Stimulated activated CD8-positive, alpha-beta memory T cell treated with anti-CD3 and anti-CD28 coated beads, Interleukin-7, amount 100 ng/mL, for 1 hour (primary cell): ENCODE measurements at places on chromosomes 2 and 18.

DNA sequence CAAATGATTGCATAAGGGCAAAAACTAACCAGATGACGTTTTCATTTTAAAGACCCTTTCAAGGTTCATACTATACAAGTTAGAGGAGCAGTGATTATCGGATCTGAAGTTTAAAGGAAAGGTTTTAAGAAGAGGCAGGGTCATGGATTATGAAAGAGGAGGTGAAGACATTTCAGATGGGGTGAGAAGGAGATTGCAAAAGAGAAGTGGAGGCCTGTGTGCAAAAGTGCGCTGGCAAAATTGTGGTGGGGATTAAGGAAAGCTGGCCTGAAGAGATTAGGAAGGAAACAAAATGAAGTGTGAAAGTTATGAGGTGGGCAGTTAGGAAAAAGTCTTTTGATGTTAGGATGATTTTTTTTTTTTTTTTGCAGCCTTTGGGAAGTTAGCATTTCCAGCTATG is 935.7 kb upstream of the FAM98A start:
- no peak for DNase-seq

GRCh38 chr2:219306047-219306446 is 3.2 kb downstream of the PTPRN start:
- DNase-seq = no peak

GRCh38 chr2:58794103-58794502 is 553.0 kb upstream of the FANCL start:
- DNase-seq = no peak

DNA sequence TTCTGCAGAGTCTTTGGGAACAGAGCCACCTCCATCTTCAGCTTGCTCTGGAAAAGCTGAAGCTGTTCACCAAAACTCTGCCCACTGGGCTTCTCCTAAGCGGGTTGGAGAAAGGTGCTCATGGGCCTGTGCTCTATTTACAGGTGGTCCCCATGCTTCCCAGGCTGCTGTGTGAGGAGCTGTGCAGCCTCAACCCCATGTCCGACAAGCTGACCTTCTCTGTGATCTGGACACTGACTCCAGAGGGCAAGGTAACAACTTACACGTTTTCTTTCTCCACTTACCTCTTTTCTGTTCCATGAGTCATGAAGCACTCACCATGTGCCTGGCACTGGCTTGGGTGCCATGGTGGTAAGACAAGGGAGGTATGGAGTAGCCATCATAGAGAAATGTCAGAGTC is 129.5 kb upstream of the ALPP start:
- no peak for DNase-seq

GRCh38 chr2:188720811-188721605 is 253.2 kb upstream of the COL3A1 start:
- DNase-seq = no peak

GRCh38 chr2:152730591-152731333 is 12.3 kb downstream of the ARL6IP6 start:
- DNase-seq = peak; percentile 24

- DNase-seq = no peak
These were observed 18.7 kb upstream of the ACKR3 start for GRCh38 chr2:236550701-236551465.

DNA sequence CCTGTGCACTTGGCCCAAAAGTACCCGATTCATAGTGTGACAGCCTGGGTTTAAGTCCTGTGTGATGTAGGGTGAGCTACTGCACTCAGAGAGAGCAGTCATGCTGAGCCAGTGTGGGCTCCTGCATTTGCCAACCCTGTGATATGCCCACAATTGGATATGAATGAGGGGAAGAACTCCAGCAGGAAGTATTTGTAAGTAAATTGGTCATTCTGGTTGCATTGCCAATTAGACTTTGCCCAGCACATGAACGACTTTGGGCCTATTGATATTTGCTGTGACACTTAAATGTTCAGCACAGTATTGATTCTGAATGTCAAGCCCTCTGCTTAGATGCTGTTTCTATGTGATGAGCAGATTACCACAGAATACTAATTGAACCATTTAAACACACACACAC is 570.9 kb downstream of the PIK3C3 start:
- no peak for DNase-seq

DNA sequence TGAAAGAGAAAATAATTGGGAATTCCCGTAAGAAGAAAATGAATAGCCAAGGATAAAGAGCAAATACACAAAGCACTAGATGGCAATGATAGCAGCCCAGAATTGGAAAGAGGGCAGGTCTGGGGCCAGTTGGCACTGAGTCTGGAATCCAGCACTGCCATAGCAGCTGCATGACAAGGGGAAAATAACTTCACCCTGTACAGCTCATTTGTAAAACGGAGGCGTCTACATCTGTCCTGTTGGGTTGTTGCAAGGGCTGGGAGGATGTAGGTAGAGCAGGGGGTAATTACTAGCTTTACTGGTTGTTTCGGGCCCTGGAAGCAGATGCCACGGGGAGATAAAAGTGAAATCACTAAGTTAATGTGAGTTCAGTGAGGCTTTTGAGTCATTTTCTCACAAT is 110.0 kb upstream of the RASGRP3 start:
- DNase-seq = no peak

GRCh38 chr2:27320958-27321543 is 1.8 kb downstream of the MPV17 start:
- DNase-seq = no peak

- no peak for DNase-seq
These were observed 684 bp upstream of the ZCCHC2 start for GRCh38 chr18:62522178-62522503.

- DNase-seq = no peak
These were observed 50.5 kb downstream of the TMEM18 start for GRCh38 chr2:626491-627339.

- no peak for DNase-seq
These were observed 93.6 kb downstream of the ASAP2 start for GRCh38 chr2:9300214-9300613.

GRCh38 chr2:29055601-29056000 is 18.7 kb downstream of the PCARE start:
- no peak for DNase-seq

DNA sequence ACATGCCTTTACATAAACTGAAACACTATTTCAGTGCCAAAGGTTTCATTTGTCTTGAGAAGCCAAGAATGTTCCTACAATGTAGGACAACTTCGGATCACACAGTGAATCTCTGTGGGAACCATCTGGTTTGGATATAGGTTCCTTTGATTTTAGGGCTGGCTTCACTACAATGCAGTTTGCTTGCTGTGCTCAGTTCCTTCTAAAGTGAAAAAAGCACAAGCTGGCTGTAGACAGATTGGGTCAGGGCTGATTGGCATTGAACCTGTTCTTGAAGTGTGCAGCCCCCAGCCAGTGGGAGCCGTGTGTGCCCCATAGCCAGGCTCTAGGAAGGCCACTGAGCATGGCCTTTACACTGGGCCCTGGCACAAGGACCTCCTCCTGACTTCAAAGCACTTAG is 167.9 kb upstream of the HNRNPA3 start:
- DNase-seq = no peak

DNA sequence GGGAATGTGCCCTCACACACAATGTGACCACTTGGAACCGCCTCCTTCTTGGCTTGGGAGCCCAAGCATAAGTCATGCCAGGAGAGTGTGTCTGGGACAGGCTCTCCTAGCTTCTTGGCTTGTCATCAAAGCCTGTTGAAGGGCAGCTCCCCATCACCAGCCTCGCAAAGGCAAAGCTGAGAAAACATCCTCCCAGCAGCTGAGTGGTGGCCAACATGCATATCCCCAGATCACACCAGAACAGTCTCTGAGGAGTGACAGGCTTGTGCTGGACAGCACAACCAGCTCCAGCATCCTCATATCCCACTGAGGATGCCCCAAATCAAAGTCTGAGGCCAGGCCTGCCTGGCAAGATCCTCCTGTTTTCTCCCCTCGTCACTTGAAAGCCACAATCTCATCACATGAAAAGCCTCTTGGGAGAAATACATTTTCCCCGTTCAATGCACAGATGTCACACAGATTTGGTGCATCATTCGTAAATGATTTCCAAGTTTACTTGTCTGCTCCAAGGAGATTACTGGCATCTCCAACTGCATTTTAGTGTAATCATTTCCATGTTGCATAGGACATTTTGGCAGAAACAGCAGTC is 269.3 kb downstream of the TTC32 start:
- DNase-seq = no peak

- DNase-seq = no peak
These were observed 188.9 kb upstream of the FAM98A start for GRCh38 chr2:33788044-33788443.

DNA sequence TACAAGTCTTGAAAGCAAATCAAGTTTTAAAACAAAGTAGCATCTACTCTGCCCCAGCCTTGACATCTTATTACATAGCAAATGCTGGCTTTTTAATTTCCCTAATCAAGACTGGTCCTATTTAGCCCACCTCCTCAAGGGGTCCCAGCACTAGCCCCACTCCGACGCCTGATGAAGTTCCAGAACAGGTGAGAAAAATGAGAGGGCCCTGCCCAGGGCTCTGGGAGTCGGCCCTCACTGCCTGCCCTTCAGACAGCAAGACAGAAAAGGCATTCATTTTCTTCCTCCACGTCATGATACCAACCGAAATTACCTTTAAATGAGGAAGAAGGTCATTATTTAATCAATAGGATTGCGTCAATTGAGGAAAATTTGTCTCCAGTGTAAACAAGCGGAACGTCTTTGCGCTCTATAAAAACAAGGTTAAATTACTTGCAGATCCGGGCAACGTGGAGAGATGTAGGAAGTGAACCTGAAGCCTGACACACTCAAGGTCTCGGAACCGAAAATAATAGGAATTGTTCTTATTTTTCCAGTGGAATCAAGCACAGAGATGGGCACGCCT is 170.6 kb upstream of the PKDCC start:
- no peak for DNase-seq

- DNase-seq = no peak
These were observed at the start of gene ADAM23 for GRCh38 chr2:206442833-206443734. Gene ADAM23 (plus strand): TSS chr2:206443532. CDS start chr2:206443867, 335 bp downstream.

DNA sequence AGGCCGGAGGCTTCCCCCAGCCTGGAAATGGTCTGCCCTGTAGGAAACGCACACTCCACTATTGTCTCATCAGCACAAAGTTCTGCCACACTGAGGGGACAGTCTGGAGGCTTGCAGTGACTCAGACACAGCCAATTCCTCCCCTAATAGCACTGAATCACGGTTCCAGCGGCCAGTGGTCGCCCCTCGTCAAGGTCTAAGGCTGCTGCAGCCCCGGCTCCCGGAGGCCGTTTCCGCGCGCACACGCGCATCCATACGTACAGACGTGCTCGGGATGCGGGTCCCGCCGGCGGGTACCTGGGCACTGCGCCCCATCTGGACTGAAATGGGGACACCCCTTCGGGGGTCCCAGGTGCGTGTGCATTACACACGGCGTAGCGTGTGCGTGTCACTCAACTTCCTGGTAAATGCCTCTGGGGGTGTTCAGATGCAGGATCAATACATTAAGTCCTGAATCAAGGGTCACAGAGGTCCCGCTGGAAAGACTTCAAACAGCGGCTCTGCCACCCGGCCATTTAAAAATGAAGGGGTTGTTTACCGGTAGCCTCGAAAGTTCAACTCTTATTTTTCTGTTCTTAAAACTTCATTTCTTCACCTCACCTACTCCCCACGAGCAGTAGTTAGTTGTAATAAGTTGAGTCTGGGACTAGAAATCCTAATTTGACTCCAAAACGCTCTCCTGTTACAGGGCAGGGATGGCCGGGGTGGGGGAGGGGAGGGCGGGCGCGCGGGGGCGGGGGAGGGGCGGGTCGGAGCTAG is 572 bp upstream of the ZNF516 start:
- DNase-seq = no peak

DNA sequence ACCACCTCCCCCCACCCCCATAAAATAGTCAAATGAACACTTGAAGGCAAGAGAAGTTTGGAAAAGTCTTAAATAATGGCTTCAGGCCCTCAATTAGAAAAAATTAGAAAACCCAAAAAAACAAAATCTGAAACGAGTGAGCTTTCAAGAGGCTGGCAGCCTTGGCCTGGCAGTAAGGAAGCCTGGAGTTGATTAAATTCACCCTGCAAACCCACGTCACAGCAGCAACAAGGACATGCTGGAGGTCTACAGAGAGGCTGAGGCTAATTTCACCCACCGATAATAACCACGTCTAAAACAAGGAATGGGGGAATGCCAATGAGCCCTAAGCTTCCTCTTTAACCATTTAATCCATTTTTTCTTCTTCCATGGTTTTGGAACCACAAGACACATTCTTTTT is 122.7 kb upstream of the SMAD7 start:
- no peak for DNase-seq

DNA sequence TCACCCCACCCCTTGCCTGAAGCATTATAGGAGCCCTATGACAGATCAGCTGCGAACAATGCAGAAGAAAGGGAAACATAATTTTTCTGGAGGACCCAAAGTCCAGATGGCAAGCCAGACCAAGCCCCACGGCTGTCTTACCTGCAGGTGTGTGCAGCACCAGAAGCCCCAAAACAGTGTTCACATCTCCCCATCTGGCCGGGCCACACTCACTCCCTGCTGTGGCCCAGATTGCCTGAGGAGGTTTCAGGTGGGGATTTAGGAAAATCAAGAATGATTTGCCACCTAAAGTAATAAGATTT is 11.7 kb upstream of the STK17B start:
- DNase-seq = no peak

DNA sequence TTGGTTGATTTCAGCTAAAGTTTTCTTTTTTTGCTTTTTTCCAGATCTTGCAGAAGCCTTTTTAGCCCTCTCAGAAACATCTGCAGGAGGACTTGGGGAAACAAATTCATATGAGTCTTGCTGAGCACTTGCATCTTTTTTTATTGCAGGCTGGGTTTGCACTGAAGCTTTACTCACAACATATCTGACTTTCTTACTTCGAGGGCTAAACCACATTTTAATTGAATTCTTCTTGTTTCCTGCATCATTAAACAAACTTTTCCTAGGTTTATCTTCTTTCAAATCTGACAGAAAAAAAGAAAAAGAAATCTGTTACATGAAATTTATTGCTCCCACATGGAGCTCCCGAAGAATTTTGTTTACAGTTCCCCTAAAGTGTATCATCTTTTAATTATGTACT is 28.3 kb downstream of the BARD1 start:
- no peak for DNase-seq

- DNase-seq = no peak
These were observed 139.6 kb upstream of the CYP1B1 start for GRCh38 chr2:38215522-38215921.

GRCh38 chr18:56982766-56983165 is 164.1 kb upstream of the BOD1L2 start:
- no peak for DNase-seq

DNA sequence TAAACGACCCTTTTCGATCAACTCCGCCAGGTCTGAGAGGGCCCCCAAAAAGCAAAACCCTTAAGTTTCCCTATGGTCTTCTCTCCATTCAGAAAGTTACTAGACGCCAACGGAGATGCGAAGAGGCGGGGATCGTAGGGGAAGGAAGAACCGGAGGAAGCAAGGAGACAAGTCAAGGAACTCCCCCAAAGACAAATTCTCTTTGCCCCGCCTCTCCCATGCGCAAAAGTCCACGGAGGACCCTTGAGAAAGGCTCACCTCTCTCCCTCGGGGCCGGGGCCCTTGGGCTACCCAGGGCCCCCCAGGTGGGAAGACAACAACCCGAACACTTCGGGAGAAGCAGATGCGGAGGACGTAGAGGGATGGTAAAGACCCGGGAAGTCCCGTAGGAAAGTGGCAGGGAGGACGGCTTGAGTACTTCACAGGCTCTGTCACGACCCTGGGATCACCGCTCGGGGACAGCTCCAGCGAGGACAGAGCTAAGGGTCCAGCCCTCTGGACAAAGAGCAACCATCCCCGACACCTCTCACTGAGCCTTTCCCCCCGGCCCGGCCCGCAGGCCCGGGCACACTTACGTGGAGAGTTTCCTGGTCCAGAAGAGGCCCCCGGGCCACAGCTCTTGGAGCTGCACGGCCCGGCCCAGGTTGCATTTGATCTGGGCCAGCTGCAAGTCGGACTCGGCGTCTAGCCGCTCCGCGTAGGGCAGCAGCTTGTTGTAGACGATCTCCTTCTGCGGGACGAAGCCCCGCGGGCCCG is 647 bp downstream of the PSME4 start:
- peak; percentile 3 for DNase-seq
